Cortex of kidney (tissue), 1 donor: ENCODE measurements at places on chromosomes 12 and 14.

DNA sequence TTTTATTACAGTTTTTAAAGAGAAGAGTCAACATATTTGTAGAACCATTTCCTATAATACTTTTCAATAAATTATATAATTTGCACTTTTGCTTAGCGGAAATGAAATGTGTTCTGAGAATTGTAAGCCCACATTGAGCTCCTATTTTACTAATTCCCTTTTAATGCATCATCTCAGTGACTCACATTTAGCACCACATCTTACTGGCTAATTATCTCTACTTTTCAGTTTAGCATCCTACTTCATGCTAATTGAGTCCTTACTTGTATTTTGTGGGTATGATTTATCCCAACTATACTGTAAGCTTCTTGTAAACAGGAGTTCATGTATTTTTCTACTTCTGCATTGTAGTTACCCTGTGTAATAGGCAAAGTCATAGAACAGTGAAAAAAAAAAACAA, 67.5 kb downstream of the TMX1 start:
- no peak for DNase-seq

DNA sequence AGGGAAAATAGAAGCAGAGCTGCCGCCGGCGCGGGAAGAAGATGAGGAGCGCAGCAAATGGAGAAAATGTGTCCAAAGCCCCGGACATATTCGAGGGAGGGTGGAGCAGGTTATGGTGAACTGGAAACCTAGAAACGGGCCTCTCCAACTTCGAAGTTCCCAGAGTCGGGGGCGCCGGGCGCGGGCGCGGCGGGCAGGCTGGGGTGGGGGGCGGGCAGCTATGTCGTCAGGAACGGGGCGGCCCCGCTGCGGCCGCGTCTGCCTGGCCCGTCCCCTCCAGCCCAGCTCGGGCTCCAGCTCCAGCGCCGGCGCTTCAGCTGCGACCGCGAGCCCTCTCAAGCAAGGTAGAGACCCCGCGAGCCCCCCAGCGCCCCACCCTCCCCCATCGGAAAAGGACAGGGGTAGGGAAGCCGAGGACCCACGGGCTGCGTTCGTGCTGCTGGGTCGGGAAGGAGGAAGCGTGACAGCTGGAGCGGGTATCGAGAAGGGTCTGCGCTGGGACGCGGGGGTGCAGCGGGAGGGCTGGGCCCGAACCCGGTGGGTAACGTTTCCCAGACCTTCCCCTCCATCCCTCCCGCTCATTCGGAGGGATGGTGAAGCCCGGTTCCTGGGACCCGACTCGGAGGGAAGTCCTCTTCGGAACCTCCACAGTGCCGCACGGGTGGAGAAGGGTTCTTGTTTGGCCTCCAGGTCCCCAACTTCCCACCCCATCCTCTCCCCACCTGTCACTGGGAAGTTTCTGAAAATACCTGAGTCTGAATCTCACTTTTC, 1.0 kb downstream of the DGKA start:
- no peak for DNase-seq

GRCh38 chr14:42806909-42807315, 1200.2 kb downstream of the LRFN5 start:
- DNase-seq = no peak

DNA sequence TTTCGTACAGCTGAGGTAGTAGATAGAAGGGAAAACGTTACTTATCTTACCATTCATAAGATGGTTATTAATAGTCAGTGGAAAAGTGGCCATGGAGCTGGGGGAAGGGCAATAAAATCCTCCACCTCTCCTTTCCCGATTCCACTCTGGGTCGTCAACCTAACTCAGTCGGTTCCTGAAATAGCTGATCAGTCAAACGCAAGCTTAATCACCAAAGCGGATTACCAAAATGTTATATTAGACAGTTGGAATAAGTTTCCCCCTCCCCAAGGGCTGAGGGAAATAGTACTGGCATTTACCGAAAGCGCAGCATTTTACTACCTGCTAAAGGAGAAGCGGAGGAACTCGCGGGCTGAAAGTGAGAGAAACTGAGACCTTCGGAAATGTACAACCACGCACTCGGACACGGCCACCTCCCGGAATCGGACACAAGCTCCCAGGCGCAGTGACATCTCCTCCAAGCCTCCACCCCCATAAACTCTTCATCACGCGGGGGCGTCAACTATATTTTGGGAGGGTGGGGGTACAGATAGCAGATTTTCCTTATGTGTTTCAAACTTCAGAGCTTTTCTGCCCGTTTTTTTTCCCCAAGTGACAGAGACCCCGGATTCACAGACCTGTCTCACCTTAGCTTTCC, 1.2 kb downstream of the PPM1H start:
- DNase-seq = no peak

GRCh38 chr12:130880411-130880885, 8.6 kb downstream of the RAN start:
- no peak for DNase-seq

DNA sequence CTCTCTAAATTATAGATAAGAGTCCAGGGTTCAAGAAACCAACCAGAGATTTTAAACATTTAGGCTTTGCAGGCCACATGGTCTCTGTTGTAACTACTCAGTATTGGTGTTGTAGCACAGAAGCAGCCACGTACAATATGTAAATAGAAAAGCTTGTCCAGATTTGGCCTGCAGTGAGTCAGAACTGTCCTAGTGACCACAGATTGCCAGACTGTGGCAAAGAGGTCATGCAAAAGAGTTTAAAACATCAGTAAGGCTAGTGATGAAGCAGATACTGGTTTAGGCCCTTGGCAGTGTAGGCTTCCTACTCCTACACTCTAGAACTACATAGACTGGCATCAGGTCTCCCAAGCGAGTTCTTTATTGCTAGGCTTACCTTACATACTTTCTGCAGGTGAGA, 117.6 kb upstream of the GARIN6 start:
- DNase-seq = no peak

GRCh38 chr12:108689314-108690190, 41.8 kb downstream of the CORO1C start:
- no peak for DNase-seq
